SJSA1 (cell line): ENCODE measurements at places on chromosomes 4 and X. TPM values are rescaled to one million over a fixed set of nuclear protein-coding genes. Genes with fewer than 3 reads are reported as not detected.

SLC9B2 gene
- 28.5 and 32.3 TPM in 2 replicates for total RNA-seq

ATP8A1 gene
- 0.42 and 0.53 TPM in 2 replicates for total RNA-seq

ERAS gene
- not detected in 2 replicates for total RNA-seq

- H3K4me1 ChIP-seq, result no peaks in the 10 kb centered on the region
- no peak overlapping the region for H3K4me3 ChIP-seq
- no peak overlapping the region for H3K27ac ChIP-seq
- H3K36me3 ChIP-seq, result no peaks in the 10 kb centered on the region
- DNase-seq, result no peak
- no peaks in the 10 kb centered on the region for H3K27me3 ChIP-seq
Measured at GRCh38 chrX:22934640-22935039, 65.1 kb upstream of the DDX53 start.

LAP3 gene
- 56.0 and 61.1 TPM in 2 replicates for total RNA-seq

MFAP3L gene
- total RNA-seq, result 0.97 TPM in 1 of 2 replicates, not detected in the other

GRCh38 chr4:142559986-142560385, 286.1 kb downstream of the INPP4B start:
- H3K36me3 ChIP-seq, result no peaks in the 10 kb centered on the region
- no peak overlapping the region for H3K27ac ChIP-seq
- no peaks in the 10 kb centered on the region for H3K4me1 ChIP-seq
- DNase-seq, result no peak
- H3K4me3 ChIP-seq, result no peak overlapping the region
- no peaks in the 10 kb centered on the region for H3K27me3 ChIP-seq

GRCh38 chr4:87895964-87896621, 63.3 kb downstream of the MEPE start:
- peaks cover 24% of the 10 kb centered on the region for H3K4me1 ChIP-seq
- H3K4me3 ChIP-seq, result no peak overlapping the region
- peak; percentile 88 for DNase-seq

DNA sequence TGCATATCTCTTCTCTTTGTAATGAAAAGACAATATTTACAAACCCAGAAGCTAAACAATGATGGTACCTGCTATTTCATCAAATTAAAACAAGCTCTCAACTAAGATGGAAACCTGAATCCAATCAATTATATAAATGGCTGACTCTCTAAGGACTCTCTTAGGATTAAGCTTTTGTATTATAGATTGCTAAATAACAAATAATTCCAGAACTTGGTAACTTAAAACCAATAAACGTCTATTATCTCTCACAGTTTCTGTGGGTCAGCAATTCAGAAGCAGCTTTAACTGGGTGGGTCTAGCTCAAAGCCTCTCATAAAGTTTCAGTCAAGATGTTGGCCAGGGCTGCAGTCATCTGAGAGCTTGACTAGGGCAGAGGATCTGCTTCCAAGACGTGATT, 12.4 kb downstream of the PHKA2 start:
- no peak for DNase-seq
- no peaks in the 10 kb centered on the region for H3K27me3 ChIP-seq
- H3K4me3 ChIP-seq, result no peak overlapping the region
- H3K4me1 ChIP-seq, result no peaks in the 10 kb centered on the region
- no peaks in the 10 kb centered on the region for H3K36me3 ChIP-seq

DNA sequence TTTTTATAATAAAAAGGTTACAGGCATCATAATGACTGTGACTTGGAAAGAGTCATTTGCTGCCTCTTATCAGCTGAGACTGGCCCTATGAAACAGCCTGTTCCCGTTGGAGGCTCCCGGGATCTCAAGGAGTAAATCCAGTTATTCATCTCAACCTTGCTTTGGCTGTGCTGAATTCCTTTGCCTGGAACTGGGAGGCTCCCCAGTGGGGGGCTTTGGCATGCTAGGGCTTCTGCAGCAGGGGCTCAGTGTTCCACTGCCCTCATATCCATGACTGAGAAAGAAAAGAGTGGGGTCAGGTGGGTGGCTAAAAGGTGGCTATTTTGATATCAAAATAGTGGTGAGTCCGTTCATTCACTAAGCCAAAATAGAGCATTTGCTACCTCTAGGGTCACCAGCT, 71.2 kb downstream of the TRPC5 start:
- no peak overlapping the region for H3K27ac ChIP-seq
- no peak overlapping the region for H3K4me3 ChIP-seq
- no peak for DNase-seq
- H3K4me1 ChIP-seq, result no peaks in the 10 kb centered on the region
- no peaks in the 10 kb centered on the region for H3K36me3 ChIP-seq

ANXA10 gene
- 1.7 and 3.6 TPM in 2 replicates for total RNA-seq

DNA sequence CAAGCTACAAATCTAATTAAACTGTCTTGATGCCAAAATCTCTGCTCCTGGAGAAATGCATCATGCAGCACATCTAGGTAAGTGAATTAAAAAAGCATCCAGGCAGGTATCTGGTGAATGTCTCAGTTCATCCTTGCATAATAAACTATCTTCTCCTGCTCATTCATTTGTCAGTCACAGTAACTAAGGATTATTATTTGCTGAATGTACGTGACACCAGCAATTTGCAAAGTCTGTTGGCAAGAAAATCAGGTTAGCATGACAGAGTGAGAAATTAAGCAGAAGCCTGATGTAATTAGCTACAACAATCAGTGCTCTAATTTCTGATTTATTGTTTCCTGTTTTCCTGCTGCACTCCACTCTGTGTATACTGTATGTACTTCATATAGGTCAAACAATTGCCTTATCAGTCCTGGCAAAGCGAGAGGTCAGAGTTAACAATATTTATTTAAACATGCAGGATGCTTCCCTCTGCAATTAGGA, 213.6 kb downstream of the FBXO8 start:
- no peak overlapping the region for H3K27ac ChIP-seq
- no peak for DNase-seq
- H3K4me1 ChIP-seq, result no peaks in the 10 kb centered on the region
- H3K36me3 ChIP-seq, result no peaks in the 10 kb centered on the region
- no peaks in the 10 kb centered on the region for H3K27me3 ChIP-seq
- H3K4me3 ChIP-seq, result no peak overlapping the region

AFP gene
- total RNA-seq, result 0.74 TPM in 1 of 2 replicates, not detected in the other

DNA sequence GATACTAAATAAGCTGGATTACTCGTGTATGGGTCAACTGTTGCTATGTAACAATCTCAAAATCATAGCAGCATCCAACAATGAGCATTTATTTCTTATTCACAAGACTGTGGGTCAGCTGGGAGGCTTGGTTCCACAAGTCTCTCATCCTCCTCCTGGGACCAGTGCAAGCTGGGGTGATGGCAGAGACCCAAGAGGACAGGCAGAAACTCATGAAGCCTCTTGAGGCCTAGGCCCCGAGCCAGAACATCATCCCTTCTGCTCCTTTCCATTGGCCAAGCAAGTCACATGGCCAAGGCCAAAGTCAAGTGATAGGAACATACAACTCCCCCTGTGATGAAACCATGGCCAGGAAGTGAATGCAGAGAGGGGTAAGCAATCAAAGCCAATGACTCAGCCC, 422.1 kb downstream of the BCOR start:
- H3K4me1 ChIP-seq, result no peaks in the 10 kb centered on the region
- H3K36me3 ChIP-seq, result no peaks in the 10 kb centered on the region
- H3K4me3 ChIP-seq, result no peak overlapping the region
- H3K27ac ChIP-seq, result no peak overlapping the region

DNA sequence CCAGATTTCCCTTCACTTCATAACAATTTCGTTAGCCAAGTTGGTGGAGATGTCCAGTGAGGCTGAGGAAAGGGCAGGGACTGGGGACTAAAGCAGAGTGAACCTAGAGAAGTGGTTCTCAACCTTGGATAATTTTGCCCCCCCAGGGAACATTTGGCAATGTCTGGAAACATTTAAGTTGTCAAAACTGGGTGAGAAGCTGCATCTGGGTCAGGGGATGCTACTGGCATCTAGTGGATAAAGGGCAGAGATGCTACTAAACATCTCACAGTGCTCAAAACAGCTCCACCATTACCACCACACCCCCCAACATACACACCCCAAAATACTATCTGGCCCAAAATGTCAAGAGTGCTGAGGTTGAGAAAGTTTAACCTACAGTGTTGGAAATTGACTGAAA, 32.0 kb upstream of the FGF16 start:
- H3K4me3 ChIP-seq, result no peak overlapping the region
- no peak for DNase-seq
- H3K36me3 ChIP-seq, result no peaks in the 10 kb centered on the region
- H3K27ac ChIP-seq, result no peak overlapping the region
- H3K27me3 ChIP-seq, result no peaks in the 10 kb centered on the region

GRCh38 chrX:136251041-136251991, at the start of gene MAP7D3:
TSS of gene MAP7D3 (minus strand) at chrX:136251400. CDS start at chrX:136251358, 42 bp downstream.
- H3K27ac ChIP-seq, result peak within 1 kb of the TSS; percentile 79
- H3K36me3 ChIP-seq, result peaks cover 5% of the 10 kb centered on the region; the same call in 1 of the 2 replicates
- peak; percentile 60 for DNase-seq
- H3K4me1 ChIP-seq, result peaks cover 17% of the 10 kb centered on the region
